ENCODE measurements at places on chromosomes 6 and 20.

DNA sequence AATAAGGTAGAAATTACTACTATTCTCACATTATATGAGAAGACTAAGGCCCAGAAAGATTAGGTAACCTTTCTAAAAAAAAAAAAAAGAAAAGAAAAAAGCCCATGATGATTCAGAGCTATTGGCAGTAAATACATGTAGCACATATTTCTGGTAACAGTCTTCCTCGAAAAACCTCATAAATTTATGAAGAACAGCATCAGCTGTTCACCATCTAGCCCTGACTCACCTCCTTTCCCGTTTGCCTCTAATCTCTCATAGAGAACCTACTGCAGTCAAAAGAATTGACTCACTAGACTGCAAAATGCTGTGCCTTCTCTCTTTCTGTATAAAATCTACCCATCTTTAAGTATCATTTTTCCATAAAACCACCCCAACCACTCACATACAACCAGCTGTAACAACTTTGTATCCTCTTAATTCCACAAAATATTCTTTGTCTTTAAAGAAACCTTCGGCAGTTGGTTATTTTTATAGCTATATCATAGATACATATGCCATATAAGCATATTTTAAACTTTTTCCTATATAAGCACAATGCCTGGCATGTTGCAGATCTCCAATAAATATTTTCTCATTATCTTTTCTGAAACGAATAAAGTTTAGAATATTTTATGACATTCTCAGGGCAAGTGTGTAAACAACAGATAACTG, 152.7 kb upstream of the ENPP5 start:
- no peak for DNase-seq

DNA sequence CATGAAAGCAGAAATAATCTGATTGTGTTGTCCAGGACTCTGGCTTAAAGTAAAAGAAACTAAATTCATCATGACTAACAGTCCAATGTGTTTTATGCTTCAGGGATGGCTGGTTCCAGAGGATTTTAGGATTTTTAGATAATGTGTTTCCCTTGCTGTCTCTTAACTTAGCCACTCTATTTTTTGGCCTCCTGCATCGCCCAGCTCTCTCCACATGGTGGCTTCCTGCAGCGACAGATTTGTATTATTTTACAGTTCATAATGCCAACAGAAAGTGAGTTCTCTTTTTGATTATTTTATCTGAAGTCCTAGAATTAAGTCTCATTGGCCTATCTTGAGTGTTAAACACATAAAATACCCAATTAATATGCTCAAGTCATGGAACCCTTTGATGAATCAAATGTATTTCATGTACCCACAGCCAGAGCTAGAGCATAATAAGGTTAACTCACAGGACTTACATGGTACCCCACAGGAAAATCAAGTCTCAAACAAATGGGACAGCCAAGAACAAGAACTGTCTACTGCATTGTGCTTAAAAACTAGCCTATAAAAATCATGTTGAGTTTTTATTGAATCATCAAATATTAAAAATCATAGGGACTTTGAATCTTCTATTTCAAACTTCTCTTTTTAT, 582.5 kb downstream of the DOK5 start:
- DNase-seq, result no peak

- no peak for DNase-seq
These were observed 124.9 kb upstream of the ARID1B start for GRCh38 chr6:156652231-156652750.

DNA sequence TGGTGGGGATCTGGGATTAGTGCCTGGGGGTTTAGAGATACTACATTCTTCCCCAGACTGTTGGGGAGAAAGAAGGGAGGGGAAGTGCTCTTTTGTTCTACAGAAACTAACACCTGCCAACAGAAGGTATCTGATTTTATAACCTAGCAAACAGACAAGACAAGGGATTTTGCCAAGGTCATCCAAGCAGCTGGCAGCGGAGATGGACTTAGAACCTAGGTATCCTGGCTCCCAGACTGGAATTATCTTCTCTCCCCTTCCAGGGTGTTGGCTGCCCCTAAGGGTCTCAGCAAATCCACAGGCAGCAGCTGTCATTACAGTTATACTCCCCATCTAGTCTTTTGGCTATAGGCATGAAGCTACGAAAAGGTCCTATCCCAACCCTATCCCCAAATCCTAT, 8.4 kb downstream of the SDC4 start:
- no peak for DNase-seq

GRCh38 chr6:122014961-122015360, 384.5 kb upstream of the HSF2 start:
- DNase-seq, result no peak

GRCh38 chr20:63687419-63688178, 8.9 kb upstream of the TNFRSF6B start:
- DNase-seq, result no peak

DNA sequence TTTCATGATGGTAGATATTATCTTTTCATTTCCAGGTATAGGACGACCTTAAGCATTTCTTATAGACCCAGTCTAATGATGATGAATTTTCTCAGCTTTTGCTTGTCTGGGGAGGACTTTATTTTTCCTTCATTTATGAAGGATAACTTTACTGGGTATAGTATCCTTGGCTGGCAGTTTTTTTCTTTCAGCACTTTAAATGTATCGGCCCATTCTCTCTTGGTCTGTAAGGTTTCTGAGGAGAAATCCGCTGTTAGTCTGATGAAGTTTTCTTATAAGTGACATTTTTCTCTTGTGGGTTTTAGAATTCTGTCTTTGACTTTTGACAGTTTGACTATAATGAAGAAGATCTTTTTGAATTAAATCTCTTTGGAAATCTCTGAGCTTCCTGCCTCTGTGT, 144.7 kb upstream of the SLC22A23 start:
- DNase-seq, result no peak

GRCh38 chr6:19818805-19819204, 18.4 kb upstream of the ID4 start:
- no peak for DNase-seq

DNA sequence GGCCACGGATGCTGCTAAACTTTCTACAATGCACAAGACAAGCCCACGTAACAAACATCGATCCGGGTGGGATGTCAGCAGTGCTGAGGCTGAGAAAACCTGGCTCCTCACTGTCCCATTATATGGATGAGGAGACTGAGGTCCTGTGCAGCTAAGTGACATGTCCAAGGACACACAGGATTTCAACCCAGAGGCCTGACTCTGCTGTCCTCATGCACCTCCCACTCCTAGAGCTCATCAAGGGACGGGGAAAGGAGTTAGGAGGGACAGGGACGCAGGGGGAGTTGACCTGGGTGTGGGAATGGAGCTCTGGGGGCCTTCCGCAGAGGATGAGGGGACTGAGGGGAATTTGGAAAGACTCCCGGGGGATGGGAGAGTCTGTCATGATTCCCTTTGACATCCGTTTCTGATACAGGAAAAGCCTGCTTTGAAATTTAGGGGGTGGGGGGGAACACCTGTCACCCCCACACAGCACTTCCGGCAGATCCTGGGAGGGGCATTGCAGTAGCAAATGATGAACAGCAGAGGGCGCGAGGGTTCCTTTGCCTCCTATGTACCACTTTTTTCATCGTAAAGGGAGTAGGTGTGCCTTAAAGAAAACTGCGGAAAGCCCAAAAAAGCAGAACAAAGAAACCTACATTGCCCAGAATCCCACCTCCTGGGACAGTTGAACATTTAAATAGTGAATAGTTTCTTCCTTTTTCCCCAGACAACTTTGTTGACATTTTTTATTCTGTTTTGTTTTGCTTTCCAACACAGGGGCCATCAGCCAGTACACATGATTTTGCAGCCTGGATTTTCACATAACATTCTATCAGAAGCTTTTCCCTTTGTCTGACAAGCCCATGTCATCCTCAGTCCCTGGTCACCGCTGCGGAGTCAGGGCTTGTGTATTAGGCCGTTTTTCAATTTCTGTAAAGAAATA, 48.6 kb downstream of the SLC2A10 start:
- DNase-seq, result peak; percentile 13

- no peak for DNase-seq
These were observed 12.4 kb upstream of the MYT1 start for GRCh38 chr20:64151633-64152530.

Measured in activated CD4-positive, CD25-positive, alpha-beta regulatory T cell (primary cell).